ENCODE measurements at places on chromosomes 12 and 14.

GRCh38 chr12:117832459-117833457 lies 136.0 kb downstream of the KSR2 start:
- no peak for DNase-seq

GRCh38 chr12:34396006-34396860 lies 373.9 kb downstream of the ALG10 start:
- no peak for DNase-seq

GRCh38 chr12:113766879-113767878 lies 198.9 kb downstream of the RBM19 start:
- no peak for DNase-seq

GRCh38 chr14:67490196-67490595 lies 1.7 kb upstream of the TMEM229B start:
- DNase-seq = no peak

- DNase-seq = no peak
Observed at GRCh38 chr12:49131894-49132461, 783 bp upstream of the TUBA1B start.

- no peak for DNase-seq
Observed at GRCh38 chr12:450438-450837, 9.3 kb upstream of the B4GALNT3 start.

GRCh38 chr12:26514364-26514763 lies 318.6 kb downstream of the ITPR2 start:
- DNase-seq = no peak

- no peak for DNase-seq
Observed at GRCh38 chr12:88860851-88861250, 280.6 kb upstream of the KITLG start.

DNA sequence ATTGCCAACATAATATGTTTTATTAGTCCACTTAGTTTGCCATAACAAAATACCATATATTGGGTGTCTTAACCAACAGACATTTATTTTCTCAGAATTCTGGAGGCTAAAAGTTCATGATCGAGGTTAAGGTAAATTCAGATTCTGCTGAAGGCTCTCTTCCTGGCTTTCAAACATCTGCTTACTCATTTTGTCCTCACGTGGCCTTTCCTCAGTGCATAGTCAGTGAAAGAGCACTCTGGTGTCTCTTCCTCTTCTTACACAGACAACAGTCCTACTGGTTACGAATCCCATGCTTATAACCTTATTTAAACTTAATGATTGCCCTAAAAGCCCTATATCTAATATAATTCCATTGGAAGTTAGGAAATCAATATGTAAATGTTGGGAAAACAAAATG lies 479.7 kb downstream of the FSCB start:
- no peak for DNase-seq

DNA sequence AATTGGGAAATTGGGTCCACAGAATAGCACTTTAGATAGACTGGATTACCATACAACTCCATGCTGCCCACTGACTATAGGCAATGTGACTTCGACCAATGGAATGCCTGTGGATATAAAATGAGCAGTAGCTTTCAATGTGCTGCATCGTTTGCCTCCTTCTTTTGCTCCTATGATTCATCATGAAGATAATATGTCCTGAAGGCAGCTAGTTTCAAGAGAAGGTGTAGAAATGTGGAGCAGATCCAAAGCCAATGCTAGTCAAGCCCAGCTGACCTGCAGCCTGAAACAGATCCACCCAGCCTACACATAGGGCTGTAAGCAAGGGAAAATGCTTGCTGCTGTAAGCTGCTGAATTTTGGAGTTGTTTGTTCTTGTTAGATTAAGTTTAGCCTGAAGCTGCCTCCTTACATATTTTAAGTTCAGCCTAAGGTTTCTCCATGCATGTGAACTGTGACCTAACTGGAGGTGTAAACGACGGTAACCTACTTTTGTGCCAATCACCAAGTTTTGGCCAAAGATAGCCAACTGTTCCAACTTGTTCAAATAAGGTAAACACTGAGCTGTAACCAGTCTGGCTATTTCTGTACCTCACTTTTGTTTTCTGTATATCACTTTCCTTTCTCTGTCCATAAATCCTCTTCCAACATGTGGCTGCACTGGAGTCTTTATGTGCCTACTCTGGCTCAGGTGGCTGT lies 169.1 kb upstream of the AVPR1A start:
- DNase-seq = no peak

GRCh38 chr12:32181498-32182175 lies 75.0 kb downstream of the BICD1 start:
- DNase-seq = no peak

DNA sequence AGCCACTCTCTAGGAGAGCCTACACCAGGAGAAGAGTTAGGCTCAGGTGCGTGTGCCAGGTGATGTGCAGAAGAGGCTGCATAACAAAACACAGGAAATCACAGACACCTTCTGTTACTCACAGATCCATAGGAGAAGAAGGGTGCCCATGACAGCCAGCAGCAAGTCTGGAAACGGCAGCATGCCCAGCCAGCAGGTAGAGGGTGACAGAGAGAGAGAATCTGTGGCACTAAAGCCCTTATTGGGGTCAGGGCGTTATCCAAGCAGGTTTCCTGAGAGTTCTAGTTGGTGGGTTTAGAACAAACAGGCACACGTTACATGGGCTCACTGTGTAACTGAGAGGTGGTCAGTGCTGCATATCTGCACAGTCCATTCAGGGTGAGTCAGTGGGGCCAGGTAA lies 14.9 kb upstream of the SLC8A3 start:
- no peak for DNase-seq

- no peak for DNase-seq
Observed at GRCh38 chr12:108720757-108721514, 10.4 kb downstream of the CORO1C start.

- DNase-seq = no peak
Observed at GRCh38 chr12:46921048-46921763, 95.4 kb upstream of the SLC38A4 start.
